ENCODE measurements at places on chromosomes 2 and 18. TPM values are rescaled to one million over a fixed set of nuclear protein-coding genes. Genes with fewer than 3 reads are reported as not detected.

Gene SLC16A14
- 2.1 TPM for total RNA-seq

Gene CRIM1
- 19.0 TPM for total RNA-seq

Gene TNFAIP6
- total RNA-seq = 0.28 TPM

Gene TLX2
- not detected for total RNA-seq

Gene FOXI3
- total RNA-seq = 1.7 TPM

All from H7 (cell line).